Upper lobe of left lung (tissue), 6 donors: ENCODE measurements at places on chromosomes 12 and 14.

DNA sequence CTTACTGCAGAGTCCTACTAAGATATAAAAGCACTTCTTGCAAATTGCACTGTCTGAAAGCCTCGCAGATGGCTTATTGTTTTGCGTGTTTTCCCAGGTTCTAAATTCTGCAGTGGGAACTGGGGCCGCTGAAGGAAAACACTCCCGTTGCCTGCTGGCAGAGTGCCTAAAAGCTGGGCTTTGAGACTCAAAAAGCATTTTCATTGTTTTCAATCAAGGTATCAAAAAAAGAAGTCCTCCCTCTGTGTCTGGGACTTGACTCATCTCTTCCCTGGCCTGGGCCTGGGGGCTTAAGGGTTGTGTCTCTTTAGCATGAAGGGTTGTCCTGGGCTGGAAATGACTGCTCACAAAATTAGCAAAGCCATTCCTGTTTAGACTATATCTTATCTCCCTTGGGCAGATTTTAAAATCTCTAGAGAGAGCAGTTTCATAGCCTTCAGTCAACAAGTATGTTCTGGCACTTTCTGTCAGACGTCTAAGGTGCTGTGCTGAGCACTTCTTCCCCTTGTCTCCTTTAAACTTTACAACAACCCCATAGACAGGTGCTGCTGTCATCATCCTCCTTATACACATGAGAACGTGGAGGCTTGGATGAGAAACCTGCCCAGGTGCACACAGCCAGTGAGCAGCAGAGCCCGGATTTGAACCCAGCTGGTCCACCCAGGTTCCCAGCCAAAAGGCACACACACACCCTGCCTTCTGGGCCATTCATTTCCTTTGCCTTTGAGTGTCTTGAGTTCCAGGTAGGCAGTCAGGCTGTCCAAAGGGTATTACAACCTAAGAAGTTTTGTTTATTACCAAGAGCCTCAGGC lies 31.1 kb downstream of the ELK3 start:
- DNase-seq, result no peak

GRCh38 chr12:93608313-93608712 lies 35.8 kb downstream of the SOCS2 start:
- no peak for DNase-seq

DNA sequence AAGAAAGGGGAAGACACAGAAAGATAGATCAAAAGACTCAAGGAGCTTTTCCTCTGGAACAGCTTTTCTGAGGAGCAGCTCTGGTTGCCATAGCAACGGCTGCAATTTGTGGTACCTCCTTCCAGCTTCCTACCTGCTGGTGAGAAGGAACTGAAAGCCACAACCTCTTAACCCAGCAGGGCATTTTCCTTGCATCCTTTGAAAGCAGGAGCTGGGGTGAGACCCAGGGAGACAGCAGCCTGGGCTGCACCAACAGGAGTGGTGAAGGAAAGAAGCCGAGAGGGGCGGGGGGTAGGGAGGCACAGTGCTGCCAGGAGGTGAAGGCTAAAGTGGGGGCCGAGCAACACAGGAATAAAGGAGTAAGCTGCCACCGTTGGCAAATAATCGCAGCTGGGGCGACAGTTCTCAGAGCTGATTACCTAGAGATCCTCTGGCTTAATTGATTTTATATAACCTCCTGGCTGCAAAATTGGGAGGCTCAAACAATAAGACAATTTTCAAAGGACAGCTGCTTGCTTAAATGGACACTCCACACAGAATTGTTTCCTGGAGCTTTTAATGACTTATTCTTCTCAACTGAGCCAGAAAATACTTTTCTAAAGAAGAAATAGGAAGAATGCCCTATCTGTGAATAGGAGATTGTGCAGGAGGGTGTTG lies 129.4 kb downstream of the RPAP3 start:
- DNase-seq, result no peak

GRCh38 chr14:36019126-36019525 lies 157.4 kb downstream of the PTCSC3 start:
- no peak for DNase-seq

DNA sequence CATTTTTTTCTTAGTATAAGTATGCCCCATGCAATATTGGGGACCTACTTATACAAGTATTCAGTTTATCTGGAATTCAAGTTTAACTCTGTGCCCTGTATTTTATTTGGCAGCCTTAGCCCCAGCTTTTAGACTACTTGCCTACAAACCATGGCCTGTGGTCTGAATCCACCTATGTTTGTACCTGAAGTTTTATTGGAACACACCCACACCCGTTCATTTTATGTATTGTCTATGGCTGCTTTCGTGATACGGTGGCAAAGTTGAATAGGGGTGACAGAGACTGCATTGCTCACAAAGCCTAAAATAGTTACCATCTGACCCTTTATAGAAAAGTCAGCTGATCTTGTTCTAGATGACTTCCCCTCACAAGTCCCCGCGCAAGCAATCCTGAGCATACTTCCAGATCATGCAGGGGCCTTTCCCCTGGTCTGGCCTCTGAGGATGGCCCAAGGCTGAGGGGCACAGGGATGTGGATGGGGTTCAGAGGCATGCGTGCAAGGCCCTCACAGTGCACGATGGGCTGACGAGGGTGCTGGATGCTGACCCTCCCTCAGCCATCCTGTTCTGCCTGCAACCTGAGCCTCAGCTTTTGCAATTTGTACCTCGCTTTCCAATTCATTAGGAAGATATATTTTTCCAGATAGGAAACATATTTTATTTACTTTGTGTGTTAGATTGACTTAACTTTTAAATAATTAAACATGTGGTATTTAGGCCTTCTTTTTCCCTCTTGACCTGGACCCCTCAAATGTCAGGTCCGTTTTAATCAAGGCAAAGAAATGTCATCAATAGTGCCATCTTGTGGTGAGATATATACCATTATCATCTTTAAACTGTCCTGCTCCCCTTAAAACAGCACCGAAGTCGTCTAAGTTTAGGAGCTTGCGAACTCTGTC lies 527.3 kb upstream of the CCDC196 start:
- DNase-seq, result peak; percentile 11

DNA sequence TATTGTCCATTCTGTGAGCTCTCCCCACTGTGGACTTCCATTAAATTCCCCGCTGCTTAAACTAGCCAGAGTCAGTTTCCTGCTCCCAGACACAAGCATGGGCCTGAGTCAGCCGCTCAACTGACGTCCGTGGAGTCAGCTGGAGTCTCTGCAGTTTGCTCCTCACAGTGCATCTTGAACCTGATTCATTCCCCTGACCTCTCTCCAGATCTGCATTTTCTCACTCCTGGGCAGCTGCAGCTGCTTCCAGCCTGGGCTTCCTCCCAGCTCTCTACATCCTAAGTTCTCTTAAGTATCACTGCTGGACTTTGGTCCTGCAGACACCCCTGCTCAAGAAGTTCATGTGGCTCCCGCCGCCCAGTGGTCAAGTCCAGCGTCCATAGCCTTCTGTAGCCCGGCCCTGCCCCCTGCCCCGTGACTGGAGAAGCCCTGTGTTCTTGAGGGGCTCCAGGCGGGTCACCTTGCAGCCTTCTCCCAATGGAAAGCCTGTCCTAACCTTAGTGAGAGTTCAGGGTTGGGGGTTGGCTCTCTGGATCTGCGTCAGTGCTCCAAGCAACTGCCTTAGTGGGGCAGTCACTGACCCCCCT lies 20.0 kb downstream of the NFKBIA start:
- DNase-seq, result peak; percentile 56

GRCh38 chr12:38776647-38777046 lies 128.7 kb downstream of the CPNE8 start:
- DNase-seq, result no peak

- DNase-seq, result no peak
Observed at GRCh38 chr12:63876980-63877379, 32.5 kb downstream of the SRGAP1 start.

DNA sequence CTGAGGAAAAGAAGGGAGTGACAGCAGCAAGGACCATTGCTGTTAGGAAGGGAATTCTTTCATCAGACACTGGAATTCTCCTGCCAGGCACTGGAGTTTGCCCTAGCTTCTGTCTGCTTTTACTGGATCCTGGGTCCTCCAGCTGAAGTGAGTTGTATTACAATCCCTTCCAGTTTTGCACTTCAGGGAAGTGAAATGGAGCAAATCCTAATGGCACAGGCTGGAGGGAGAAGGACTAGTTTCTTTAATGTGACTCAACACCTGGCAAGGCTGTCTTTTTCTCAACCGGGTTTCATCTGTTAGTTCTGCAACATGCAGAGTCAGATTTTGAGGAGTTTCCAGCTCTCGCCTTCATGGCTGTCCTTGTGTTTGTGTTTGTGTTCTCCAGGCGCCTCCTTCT lies 45.8 kb downstream of the ETV6 start:
- no peak for DNase-seq

DNA sequence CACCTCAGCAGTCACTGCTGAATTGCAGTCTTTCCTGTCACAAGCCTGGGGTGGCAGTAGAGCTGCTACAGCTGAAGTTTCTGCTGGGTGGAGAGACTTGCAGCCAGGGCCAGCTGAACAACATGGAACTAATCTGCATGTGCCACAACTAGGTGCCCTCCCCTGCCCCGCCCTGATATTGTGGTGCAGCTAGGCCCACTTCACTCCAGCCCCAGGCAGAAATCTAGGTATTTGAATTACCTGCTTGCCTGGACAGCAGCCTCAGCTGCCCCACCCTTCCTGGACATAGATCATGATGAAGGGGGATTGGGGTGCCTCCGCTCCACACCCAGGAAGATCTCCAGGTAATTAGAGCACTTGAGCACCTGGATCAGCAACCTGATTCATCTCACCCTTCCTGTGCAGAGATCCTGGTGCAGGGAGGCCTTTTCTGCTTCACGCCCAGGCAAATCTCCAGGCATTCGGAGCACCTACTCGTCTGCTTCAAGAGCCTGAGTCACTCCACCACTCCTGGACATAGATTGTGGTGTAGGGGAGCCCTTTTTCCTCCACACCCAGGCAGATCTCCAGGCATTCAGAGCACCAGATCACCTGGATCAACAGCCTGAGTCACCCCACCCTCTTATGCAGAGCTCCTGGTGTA lies 477.0 kb downstream of the SOX5 start:
- no peak for DNase-seq

- no peak for DNase-seq
Observed at GRCh38 chr14:72856530-72857266, 37.2 kb downstream of the DPF3 start.

DNA sequence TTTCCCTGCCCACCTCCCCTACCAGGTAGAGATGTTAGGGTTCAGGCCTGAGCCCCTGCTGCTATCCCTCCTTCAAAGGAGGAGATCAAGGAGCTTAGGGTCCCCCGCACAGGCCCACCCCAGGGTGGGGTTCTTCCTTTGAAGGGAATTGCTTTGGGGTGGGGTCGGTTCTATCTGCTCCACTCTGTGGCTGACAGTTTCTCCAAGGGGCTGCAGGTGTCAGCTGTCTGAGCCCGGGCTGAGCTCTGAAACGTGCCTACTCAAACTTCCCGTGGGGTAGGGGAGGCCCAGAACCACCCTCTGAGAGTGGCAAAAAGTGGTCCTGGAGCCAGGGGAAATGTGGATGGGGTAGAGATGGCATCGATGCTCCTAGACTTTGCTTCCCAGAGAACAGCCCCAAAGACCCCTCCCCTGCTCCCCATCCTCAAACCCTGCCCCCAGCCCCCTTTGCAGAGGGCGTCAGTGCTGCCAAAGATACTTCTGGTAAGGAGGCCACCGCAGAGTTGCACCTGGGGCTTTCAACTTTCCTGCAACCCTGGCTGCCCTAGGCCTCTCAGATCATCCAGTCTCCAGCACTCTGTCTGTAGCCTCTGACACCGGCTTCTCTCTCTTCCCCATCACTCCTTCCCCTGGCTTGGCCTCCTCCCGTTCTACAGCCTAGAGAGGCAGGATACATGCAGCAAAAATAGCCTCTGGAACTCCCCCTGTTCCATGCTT lies 6.3 kb upstream of the CD4 start:
- no peak for DNase-seq

DNA sequence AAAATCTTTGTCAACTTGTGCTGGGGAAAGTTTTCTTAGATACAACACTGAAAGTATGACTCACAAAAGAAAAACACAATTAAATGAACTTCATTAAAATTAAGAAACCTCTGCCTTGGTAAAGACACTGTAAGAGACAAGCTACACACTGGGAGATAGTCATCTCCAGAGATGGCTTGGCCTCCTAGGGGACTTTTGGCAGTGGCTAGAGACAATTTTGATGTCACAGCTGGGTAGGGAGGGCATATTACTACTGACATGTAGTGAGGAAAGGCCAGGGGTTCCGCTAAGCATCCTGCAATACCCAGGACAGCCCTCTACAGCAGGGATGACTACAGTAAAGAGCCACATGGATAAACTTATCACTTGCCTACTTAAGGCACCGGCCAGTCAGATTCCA lies 8.7 kb upstream of the RNASE4 start:
- DNase-seq, result no peak

DNA sequence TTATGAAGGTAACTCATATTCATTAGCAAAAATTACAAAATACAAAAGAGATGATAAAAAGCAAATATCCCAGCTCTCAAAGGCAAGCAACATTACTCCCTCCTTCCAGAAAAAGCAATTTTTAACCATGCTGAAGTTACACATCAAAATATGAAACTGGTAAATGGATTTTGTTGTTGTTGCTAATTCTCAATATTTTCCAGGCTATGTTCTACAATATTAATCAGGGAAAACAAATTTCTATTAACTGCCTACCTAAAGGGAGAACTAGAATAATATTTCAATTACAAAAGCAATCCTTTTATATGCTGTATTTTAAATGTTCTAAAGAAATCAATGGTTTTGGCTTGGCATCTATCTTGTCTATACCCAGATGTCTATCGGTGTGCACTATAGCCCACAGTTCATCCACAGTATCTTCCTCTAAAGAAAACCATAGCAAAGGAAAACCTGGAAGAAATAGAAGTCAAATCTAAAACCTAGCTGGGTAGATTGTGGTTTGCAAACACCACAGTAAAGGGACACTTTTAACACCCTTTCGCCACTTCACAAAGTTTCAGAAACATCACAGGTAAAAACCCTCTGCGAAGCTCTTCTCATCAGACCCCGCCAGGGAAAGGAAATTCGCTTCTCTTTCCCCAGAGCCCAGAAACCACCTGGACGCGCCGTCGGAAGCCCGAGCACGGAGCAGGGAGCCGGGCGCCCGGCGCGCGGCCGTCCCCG lies 32.0 kb downstream of the TC2N start:
- no peak for DNase-seq

DNA sequence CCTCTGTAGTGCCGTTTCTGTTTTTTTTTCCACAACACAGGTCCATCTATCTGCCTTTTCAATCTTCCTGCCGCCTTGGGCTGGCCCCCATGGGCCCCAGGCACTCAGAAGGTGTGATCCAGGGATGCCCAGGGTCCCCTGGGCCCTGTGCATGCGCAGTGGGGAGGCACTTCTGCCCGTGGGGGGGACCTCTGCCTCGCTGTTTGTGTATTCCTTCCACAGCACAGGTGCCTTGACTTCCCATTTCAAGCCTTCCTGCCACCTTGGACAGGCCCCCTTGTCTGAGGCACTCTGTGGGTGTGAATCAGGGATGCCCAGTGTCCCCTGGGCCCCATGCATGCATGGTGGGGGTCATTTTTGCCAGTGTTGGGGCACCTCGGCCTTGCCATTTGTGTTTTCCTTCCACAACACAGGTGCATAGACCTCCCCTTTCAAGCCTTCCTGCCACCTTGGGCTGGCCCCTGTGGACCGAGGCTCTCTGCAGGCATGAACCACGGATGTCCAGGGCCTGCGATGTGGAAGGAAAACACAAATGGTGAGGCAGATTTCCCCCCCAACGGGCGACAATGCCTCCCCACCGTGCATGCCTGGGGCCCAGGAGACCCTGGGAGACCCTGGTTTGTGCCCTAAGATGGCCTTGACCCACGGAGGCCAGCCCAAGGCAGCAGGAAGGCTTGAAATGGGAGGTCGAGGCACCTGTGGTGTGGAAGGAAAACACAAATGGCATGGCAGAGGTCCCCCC lies 366.5 kb downstream of the ALG10 start:
- peak; percentile 44 for DNase-seq
